Left ventricle myocardium superior (tissue), 1 donor: ENCODE measurements at places on chromosomes 11 and 22. TPM values are rescaled to one million over a fixed set of nuclear protein-coding genes. Genes with fewer than 3 reads are reported as not detected.

Gene OR5A2
- total RNA-seq = not detected

Gene SAC3D1
- 7.5 TPM for total RNA-seq

Gene GRK3
- 4.3 TPM for total RNA-seq

Gene INPP5J
- total RNA-seq = 15.7 TPM

DNA sequence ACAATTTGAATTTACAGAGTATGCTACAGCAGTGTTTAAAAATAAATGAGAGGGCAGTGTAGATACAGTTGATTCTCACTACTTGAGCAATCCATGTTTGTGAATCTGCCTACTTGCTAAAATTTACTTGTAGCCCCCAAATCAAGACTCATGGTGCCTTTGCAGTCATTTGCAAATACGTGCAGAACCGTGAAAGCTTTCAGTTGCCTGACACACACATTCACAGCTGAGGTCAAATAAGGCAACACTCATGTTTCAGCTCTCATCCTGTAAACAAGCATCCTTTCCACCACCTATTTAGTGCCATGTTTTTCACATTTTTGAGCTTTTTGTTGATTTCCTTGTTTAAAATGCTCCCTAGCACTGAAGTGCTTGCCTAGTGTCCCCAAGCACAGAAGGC, 32.5 kb upstream of the RASL10A start:
- DNase-seq = no peak

DNA sequence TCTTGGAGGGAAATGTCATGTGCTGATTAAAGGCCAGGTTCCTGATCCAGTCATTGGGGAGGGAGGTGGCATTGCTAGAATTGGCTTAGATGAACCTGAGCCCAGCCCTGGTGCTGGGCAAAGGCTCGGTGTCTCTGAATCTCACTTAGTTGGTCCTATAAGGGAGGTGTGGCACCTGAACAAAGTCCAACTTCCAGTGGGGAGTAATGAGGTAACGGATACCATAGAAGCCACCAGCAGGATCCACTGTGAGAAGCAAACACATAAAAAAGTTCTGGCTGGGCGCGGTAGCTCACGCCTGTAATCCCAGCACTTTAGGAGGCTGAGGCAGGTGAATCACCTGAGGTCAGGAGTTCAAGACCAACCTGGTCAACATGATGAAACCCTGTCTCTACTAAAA, 26.6 kb downstream of the PRDM11 start:
- no peak for DNase-seq

GRCh38 chr11:72741429-72741833, 10.8 kb downstream of the ARAP1 start:
- DNase-seq = no peak

DNA sequence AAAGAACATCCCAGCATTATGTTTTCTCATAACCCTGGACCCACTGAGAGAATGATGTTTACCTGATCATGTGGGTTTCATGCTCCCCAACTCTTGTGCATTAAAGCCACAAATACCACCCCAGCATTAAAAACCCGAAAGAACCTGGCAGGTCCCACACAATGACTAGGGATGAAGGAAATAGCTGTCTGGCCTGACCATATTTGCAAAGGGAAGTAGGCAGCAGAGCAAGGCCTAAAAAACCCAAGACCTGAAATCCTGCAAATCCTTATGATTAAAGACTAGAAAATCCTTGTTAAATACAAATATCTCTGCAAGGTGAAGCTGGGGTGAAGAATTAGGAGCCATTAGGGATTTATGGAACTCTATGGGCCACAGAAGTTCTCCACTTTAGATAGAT, 23.7 kb downstream of the PAK1 start:
- DNase-seq = no peak
